ENCODE measurements at places on chromosomes 1 and 21. TPM values are rescaled to one million over a fixed set of nuclear protein-coding genes. Genes with fewer than 3 reads are reported as not detected.

C1orf141 gene
- total RNA-seq, result not detected

CA6 gene
- total RNA-seq, result not detected

DCST1 gene
- total RNA-seq, result not detected

RNU1-4 gene
- total RNA-seq, result not detected

CRABP2 gene
- total RNA-seq, result 11.2 TPM

LGR6 gene
- total RNA-seq, result 0.41 TPM

SH3BGR gene
- total RNA-seq, result 1.1 TPM

WDR77 gene
- 52.3 TPM for total RNA-seq

IGSF9 gene
- total RNA-seq, result 0.26 TPM

VWA5B1 gene
- total RNA-seq, result not detected

TIE1 gene
- not detected for total RNA-seq

ANGPTL1 gene
- total RNA-seq, result not detected

SNRPE gene
- 258 TPM for total RNA-seq

LEFTY1 gene
- 0.27 TPM for total RNA-seq

ACTL8 gene
- 1.9 TPM for total RNA-seq

FMO1 gene
- not detected for total RNA-seq

DLGAP3 gene
- 0.27 TPM for total RNA-seq

FAM167B gene
- total RNA-seq, result 0.80 TPM

PLXNA2 gene
- 0.87 TPM for total RNA-seq

HCN3 gene
- 5.8 TPM for total RNA-seq

UHMK1 gene
- total RNA-seq, result 21.8 TPM

CHODL gene
- total RNA-seq, result not detected

HENMT1 gene
- total RNA-seq, result 6.0 TPM

KLHDC8A gene
- total RNA-seq, result 0.79 TPM

MPZ gene
- total RNA-seq, result 0.21 TPM

PYHIN1 gene
- not detected for total RNA-seq

IVL gene
- total RNA-seq, result 0.03 TPM

PLPP3 gene
- total RNA-seq, result 32.8 TPM

OR10J1 gene
- not detected for total RNA-seq

PRR9 gene
- total RNA-seq, result not detected

S100A14 gene
- 0.40 TPM for total RNA-seq

HSPB7 gene
- total RNA-seq, result not detected

IFI44 gene
- 0.54 TPM for total RNA-seq

TLCD4 gene
- 12.2 TPM for total RNA-seq

CELA3B gene
- total RNA-seq, result not detected

OR2M3 gene
- total RNA-seq, result not detected

SPAG17 gene
- not detected for total RNA-seq

GJC2 gene
- total RNA-seq, result 0.45 TPM

FCRL1 gene
- total RNA-seq, result not detected

TSPEAR gene
- not detected for total RNA-seq

TNFSF18 gene
- total RNA-seq, result not detected

MRPL24 gene
- total RNA-seq, result 207 TPM

PIK3CD gene
- 10.7 TPM for total RNA-seq

CHTOP gene
- 77.0 TPM for total RNA-seq

MTARC1 gene
- total RNA-seq, result 9.5 TPM

GBP5 gene
- total RNA-seq, result not detected

FAM72D gene
- 6.1 TPM for total RNA-seq

OR2T33 gene
- total RNA-seq, result not detected

CAP1 gene
- 281 TPM for total RNA-seq

AMPD1 gene
- total RNA-seq, result not detected

GUCA2A gene
- not detected for total RNA-seq

FCRLB gene
- total RNA-seq, result 1.7 TPM

HTR1D gene
- total RNA-seq, result 12.2 TPM

FCRL6 gene
- not detected for total RNA-seq
